ENCODE measurements at places on chromosomes 5 and 9.

- no peak for DNase-seq
Observed at GRCh38 chr5:170552621-170553115, 48.8 kb downstream of the KCNIP1 start.

DNA sequence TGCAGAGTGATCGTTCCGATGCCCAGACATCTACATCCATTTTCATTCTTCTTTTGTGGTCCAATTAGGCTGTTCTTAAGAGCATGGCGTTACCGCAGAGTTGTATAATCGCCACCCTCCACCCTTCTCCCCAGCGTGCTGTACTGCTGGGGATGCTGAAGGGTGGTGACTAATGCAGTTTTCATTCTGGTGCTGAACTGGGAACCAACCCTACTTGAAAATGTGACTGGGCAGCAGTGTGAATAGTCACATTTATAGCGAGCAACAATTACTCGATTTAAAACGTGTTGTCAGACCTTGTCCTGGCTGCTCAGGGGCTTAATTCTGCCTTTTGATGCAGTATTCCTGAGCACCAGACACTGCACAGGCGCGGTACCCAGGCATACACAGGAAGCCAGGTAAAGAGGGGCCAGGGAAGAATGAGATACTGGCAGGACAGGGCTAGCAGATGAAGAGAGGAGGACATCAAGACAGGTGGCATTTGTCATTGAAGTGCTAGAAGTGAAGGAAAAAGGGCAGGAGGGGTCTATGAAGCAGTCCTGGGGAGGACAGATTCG is 719 bp upstream of the ISCA1 start:
- DNase-seq: no peak

DNA sequence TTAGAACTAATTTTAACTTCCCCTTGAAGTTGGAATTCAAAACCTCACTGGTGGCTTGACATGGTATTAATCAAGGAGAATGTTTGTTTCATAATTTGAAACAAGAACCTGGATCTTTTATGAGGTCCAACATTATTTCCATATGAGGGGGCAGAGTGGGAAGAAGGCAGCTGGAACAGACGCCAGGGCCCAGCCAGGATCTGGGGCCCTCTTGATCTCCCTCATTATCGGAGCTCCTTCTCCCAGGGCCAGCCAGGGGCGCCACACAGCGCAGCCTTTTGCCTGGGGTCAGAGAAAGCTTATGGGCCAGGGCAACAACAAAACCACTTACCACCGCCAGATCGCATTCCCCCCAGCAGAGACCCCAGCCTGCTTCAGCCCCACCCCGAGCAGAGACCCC is 27.1 kb upstream of the NKD2 start:
- no peak for DNase-seq

DNA sequence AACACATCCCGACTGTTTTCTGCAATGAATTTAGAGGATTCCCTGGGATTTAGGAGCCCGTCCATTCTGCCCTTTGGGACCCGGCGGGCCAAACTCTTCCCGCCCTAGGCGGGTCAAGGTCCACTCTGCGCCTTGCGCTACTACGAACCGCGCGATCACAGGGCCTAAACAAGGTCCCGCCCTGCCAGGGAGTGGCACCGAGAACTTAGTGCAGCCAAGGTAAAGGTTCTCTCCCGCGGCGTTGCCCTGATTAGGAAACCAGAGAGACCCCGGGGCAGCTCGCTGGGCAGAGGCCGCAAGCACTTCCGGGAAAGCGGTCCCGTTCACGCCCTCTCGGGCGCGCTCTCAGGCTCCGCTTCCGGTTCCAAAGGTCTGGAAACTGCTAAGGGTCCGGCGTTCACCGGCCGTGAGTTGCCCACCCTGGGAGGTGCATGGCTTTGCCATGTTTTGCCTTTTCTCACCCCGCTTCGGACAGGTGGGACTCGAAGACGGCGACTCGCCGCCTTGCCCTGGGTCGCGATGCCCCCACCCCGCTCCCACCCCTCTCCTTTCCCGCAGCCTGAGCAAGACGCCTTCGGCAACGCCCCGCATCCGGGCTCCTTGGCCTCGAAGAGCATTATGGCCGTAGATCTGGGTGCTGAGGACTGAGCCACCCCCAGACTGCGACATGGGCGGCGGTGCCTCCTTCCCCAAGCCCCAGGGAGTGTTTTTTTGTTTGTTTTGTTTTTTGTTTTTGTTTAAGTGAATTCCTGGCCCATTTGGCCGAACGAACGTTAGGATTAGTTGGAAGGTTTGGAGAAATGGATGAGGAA is 23.4 kb downstream of the HNRNPK start:
- peak; percentile 24 for DNase-seq

DNA sequence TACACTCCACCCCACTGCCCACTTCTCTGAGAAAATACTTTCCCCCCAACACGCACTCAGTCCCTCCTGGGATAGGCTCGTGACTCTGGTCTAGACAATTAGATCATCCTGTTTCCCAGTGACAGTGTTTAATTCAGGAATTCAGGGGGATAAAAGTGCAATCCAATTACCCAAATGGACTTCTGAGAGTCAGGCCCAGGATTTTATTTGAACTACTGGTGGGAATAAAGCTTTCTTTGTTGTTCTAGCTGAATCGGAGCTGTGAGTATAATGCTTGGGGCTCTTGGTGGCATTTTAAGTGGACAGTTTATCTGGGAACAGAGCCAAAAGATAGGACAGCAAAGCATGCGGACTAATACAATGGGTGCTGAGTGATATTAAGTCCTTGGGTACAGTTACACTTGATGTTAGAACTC is 683.3 kb downstream of the MAT2B start:
- DNase-seq: no peak
